ENCODE measurements at places on chromosomes 1 and 21. TPM values are rescaled to one million over a fixed set of nuclear protein-coding genes. Genes with fewer than 3 reads are reported as not detected.

The PDC gene
- not detected for polyA plus RNA-seq

The GBP4 gene
- 36.4 TPM for polyA plus RNA-seq

DNA sequence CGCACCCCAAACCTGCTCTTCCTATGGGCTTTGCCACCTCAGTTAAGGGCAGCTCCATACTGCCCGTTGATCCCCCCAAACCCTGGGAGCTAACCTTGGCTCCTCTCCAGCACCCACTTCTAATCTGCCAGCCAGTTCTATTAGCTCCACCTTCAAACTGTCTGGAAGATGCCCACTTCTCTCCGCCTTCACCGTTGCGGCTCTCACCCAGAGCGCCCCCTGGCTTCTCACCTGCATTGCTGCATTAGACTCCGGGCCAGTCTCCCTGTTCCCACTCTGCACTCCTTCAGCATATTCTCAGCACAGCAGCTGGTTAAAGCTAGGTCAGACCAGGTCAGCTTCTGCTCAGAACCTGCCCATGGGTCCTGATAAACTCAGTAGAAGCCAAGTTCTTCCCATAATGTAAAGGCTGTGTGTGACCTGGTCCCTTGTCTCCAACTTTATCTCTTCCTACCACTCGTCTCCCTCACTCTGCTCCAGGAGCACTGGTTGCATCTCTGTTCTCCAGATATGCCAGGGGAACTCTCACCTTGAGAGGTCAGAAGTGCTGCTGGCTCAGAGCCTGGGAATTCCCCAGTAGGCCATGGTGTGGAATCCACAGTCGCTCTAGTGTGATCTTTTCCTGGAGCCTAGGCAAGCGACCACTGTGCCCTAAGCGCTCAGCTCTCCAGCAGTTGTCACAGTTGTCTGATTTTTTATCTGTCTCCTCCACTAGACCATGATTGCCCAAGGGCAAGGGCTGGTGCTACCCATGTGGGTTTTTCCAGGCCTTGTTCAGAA, 150.3 kb downstream of the HMGB4 start:
- H3K36me3 ChIP-seq: no peaks in the 10 kb centered on the region
- no peaks in the 10 kb centered on the region for H3K27me3 ChIP-seq
- no peak overlapping the region for H3K4me3 ChIP-seq
- H3K27ac ChIP-seq: no peak overlapping the region
- DNase-seq: no peak
- H3K4me1 ChIP-seq: no peaks in the 10 kb centered on the region

The SPATA1 gene
- not detected for polyA plus RNA-seq

DNA sequence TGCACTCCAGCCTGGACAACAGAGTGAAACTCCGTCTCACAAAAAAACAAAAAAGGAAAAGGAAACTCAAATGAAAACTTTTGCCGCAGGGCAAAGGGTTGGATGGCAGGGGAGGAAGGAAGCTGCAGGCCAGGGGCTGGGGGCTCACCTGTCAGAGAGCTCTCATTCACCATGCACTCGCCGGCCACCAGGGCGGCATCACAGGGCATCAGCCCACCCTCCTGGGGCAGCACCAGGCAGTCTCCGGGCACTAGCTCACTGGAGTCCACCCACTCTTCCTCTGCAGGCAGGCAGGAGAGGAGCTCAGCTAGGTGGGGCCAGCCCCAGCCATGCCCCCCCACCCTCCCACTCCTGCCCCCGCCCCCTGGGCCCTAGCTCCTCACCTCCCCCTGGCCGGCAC, 11.9 kb downstream of the ATP13A2 start:
- no peak overlapping the region for H3K4me3 ChIP-seq
- no peak for DNase-seq
- H3K27me3 ChIP-seq: no peaks in the 10 kb centered on the region
- no peak overlapping the region for H3K27ac ChIP-seq
- H3K4me1 ChIP-seq: no peaks in the 10 kb centered on the region

GRCh38 chr1:52684545-52684944, 13.6 kb downstream of the COA7 start:
- no peak overlapping the region for H3K4me3 ChIP-seq
- DNase-seq: no peak
- H3K27me3 ChIP-seq: no peaks in the 10 kb centered on the region
- H3K36me3 ChIP-seq: no peaks in the 10 kb centered on the region
- H3K4me1 ChIP-seq: peaks cover 4% of the 10 kb centered on the region

The ADAMTS5 gene
- not detected for polyA plus RNA-seq

DNA sequence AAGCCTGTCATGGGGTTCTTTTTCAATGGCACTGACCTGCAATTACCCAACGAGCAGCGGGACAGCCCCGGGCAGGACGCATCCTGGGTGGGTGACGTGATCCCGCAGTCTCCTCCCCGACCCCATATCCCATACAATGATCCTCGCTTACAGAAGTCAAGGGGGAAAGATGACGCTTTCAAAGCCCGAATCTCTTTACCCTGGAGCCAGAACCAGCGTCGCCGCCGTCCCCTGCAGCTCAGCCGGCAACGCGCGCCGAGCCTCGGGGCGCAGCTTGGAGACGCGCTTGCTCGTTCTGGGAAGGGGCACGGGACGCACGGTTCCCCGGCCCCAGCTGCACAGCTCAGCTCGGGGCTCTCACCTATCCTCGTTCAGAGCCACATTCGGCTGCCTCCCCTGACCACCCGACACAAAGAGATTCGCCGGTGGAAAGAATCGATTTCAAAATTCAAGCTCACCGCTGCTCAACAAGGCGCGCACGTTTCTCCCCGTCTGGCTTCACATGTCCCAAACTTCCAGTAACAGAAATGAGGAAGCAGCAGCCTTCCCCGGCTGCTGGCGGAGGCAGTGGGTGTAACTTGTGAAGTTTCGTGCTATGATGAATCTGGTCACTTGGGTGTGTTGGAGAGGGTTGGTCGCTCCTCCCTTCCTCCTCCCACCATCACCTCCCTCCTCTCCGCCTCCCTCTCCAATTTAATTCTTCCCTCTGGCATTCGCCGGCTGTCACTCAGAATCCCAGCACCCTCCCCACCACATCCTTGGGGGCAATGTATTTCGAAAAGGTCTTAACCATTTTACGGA, at the start of gene TIAM1:
TIAM1 (minus strand) TSS at position 582 of the 801 bp plus-strand sequence. CDS start 77,289 bp downstream, outside the sequence.
- H3K36me3 ChIP-seq: no peaks in the 10 kb centered on the region
- H3K4me1 ChIP-seq: peaks cover 8% of the 10 kb centered on the region
- peak within 1 kb of the TSS; percentile 34 for H3K4me3 ChIP-seq
- no peak for DNase-seq

GRCh38 chr1:66343569-66344325, 190.2 kb upstream of the SGIP1 start:
- no peak overlapping the region for H3K27ac ChIP-seq
- H3K4me3 ChIP-seq: no peak overlapping the region
- no peaks in the 10 kb centered on the region for H3K27me3 ChIP-seq

DNA sequence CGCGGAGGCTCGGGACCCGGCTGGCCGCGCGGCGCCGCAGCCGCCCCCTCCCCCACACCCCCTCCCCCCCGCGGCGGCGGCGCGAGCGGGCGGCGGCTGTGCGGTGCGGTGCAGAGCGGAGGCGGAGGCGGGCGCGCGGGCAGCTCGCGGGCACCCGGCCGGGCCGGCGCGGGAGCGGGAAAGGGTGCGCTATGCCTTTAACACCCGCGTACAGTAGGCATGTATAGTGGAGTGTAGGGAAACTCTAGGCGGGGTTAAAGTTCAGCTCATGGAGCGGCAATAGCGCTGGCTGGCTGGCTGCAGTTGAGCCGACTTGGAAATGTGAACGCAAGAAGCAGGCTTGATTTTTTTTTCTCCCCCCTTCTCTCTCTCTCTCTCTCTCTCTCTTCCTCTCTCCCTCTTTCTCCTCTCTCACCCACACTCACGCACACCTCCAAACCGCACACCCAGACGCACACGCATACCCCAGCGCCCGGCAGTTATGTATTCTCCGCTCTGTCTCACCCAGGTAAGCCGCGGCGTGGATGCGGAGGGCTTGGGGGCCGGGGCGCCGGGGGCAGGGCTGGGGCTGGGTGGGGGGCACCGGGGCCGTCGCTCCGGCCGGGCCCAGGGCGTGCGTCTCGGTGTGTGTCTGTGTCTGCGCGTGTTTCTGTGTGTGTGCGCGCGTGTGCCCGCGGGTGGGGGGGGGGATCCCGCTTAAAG, at the start of gene NFIA:
NFIA (plus strand) TSS at position 251 of the 702 bp plus-strand sequence.
- peaks cover 34% of the 10 kb centered on the region for H3K4me1 ChIP-seq
- H3K4me3 ChIP-seq: peak within 1 kb of the TSS; percentile 71
- DNase-seq: no peak

The SELENBP1 gene
- polyA plus RNA-seq: not detected

DNA sequence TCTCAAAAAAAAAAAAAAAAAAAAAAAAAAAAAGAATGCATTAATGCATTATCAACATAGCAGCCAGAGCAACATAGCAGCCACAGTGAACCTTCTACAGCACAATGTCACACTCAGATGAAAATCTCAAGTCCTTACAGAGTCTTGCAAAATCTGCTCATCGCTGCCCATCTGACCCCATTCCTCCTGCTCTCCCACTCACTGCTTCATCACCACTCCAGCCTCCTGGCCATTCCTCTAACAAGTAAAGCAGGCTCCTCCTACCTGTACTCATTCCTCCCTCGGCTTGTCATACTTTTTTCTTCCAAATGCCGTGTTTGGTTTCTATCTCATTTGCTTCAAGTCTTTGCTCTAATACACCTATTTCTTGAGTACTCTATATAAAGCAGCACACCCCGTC, 29.5 kb downstream of the BRINP2 start:
- H3K27ac ChIP-seq: no peak overlapping the region
- no peak overlapping the region for H3K4me3 ChIP-seq
- DNase-seq: no peak
- H3K36me3 ChIP-seq: no peaks in the 10 kb centered on the region
- H3K27me3 ChIP-seq: no peaks in the 10 kb centered on the region
- H3K4me1 ChIP-seq: no peaks in the 10 kb centered on the region

The CAPN9 gene
- polyA plus RNA-seq: 0.12 TPM

DNA sequence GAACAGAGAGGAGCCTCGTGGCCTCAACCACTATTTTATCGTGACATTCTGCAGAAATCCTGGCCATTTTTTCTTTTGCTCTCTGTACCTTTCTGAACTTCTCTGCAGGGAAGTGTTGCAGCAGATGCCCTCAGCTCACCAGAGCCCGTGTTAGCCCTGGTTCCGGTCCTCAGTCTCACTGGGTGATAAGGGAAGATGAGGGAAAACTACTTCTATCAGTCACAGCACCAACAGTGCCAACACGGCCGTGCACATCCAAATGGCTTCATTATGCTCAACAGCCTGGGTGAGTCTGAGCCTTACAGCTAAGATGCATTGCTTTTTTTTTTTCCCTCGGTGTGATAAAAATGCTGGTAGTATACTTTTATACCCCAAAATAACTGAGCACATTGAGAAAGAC, 93.0 kb downstream of the KIF26B start:
- no peak for DNase-seq
- H3K27ac ChIP-seq: no peak overlapping the region
- H3K4me1 ChIP-seq: no peaks in the 10 kb centered on the region
- no peaks in the 10 kb centered on the region for H3K27me3 ChIP-seq

The OR2T4 gene
- polyA plus RNA-seq: not detected

The NHLH1 gene
- polyA plus RNA-seq: not detected

The F3 gene
- polyA plus RNA-seq: not detected

- no peaks in the 10 kb centered on the region for H3K27me3 ChIP-seq
- peaks cover 5% of the 10 kb centered on the region for H3K4me1 ChIP-seq
Measured at GRCh38 chr1:207304710-207305488, 16.6 kb upstream of the CD55 start.

- DNase-seq: no peak
- H3K27me3 ChIP-seq: no peaks in the 10 kb centered on the region
- no peaks in the 10 kb centered on the region for H3K4me1 ChIP-seq
- no peak overlapping the region for H3K4me3 ChIP-seq
Measured at GRCh38 chr1:227913396-227913763, 34.4 kb downstream of the WNT9A start.

The REN gene
- not detected for polyA plus RNA-seq

The C1QTNF12 gene
- 0.56 TPM for polyA plus RNA-seq

- no peak for DNase-seq
- H3K4me3 ChIP-seq: no peak overlapping the region
- no peaks in the 10 kb centered on the region for H3K27me3 ChIP-seq
Measured at GRCh38 chr1:72341661-72342060, 59.3 kb upstream of the NEGR1 start.

DNA sequence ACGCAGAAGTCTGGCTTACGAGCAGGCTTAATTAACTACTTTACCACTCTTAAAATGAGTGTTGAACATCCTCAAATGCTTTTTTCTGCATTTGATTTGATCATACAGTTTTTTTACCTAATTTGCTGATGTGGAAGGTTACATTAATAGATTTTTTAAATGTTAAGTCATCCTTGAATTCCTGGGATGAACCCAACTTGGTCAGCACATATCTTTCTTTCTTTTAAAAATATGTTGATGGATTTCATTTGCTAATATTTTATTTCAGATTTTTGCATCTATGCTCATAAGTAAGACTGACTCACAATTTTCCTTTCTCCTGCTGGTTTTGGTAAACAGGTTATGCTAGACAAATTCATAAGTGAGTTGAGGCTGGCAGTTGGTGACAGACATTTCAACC, 82.9 kb downstream of the LHX4 start:
- H3K27ac ChIP-seq: no peak overlapping the region
- H3K36me3 ChIP-seq: no peaks in the 10 kb centered on the region
- DNase-seq: no peak

DNA sequence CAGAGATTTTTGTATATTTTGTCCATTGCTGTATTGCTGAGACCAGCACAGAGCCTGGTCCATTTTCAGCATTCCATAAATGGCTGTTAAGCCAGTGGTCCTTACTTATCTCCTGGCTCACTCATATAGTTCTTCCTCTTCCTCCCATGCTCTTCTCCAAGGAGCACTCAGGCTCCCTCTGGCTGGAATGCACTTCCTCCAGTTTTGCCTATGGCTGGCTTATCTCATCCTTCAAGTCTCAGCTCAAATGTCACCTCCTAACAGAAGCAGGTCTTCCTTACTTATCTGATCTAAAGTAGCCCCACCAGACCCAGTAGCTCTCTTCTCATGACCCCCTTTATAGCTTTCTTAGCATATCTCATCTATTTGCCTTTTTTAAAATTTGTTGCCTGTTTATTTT, 146.9 kb downstream of the SLC30A10 start:
- H3K27me3 ChIP-seq: no peaks in the 10 kb centered on the region
- no peaks in the 10 kb centered on the region for H3K36me3 ChIP-seq
- no peak for DNase-seq

- no peaks in the 10 kb centered on the region for H3K36me3 ChIP-seq
- DNase-seq: no peak
Measured at GRCh38 chr1:17297991-17298390, 10.0 kb upstream of the PADI4 start.

DNA sequence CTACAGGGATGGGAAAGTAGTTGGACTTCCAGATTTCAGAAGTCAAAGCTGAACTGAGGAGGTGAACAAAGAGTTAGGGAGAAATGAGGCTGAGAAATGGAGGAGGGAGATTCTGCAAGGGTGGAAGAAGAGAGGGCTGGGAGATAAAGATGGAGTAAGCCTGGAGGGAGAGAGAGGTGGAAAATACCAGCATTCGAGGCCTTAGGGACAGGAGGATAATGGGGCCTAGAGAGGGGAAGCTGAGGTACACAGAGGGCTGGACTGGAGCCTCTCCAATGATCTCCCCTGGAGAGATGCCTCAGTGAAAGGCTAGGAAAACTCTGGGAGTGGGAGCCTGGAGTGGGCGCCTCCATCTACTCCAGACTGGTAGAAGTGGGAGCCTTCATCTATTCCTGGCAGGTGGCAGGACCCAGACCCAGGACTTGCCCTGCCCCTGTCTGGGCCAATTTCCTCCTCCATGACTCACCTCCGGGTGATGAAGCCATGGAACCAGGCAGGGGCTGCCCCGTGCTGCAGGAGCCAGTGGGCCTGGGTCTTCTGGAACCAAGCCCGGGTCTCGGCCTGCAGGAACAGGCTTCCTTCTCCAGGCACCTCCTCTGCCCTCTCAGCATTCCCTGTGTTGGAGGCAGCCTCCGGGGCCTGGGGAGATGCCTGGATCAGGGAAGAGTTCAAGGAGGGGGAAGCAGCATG, 1.9 kb downstream of the SH2D2A start:
- DNase-seq: peak; percentile 36
- no peaks in the 10 kb centered on the region for H3K36me3 ChIP-seq
- peak overlapping the region; percentile 98 for H3K27ac ChIP-seq
- peaks cover 59% of the 10 kb centered on the region for H3K4me1 ChIP-seq
- no peaks in the 10 kb centered on the region for H3K27me3 ChIP-seq

The SRSF11 gene
- polyA plus RNA-seq: 86.3 TPM

Measured in naive thymus-derived CD4-positive, alpha-beta T cell (primary cell).